Hepatocyte (in vitro differentiated cells): ENCODE measurements at places on chromosomes 1 and 21.
A peak's percentile ranks its signal among the peaks of the same experiment; 100 is the strongest.

DNA sequence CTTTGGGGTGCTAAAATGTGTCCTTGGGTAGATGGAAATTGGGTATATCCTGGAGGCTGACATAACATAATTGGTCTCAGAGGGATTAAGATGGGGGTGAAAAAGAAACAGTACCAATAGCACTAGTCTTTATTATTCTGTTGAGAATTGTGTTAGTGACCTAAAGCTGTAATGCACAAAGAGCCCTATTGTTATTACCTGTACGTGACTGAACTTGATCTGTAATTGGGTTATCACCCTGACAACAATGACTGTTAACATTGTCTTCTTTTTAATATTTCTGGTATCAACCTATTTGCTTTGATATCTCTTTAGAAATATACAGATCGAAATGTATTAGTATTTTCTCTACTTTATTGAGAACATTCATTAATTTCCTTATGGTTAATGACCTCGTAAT, 147.6 kb downstream of the NEK7 start:
- no peak overlapping the region for H3K27ac ChIP-seq
- H3K4me1 ChIP-seq: no peaks in the 10 kb centered on the region
- no peak overlapping the region for H3K4me3 ChIP-seq
- no peak for DNase-seq
- no peaks in the 10 kb centered on the region for H3K36me3 ChIP-seq
- no peaks in the 10 kb centered on the region for H3K27me3 ChIP-seq

DNA sequence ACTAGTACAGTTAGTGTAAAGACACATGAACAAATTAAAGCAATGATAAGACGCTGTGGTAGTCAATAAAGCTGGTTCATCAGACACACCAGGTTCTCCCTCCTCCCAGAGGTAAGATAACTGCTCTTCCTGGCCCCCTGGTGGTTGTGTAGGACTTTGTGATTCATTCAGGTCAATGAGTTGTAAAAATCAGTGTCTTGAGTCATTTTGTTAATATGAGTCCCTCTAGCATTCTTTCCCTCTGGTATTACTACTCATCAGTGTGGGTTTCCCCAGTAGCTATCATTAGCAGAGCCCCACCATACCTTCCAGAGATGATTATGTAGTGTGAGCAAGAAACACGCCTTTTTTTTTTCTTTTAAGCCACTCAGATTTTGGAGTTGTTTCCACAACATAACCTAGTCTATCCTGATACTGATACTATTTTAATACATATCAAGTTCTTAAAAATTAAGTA, 3.6 kb upstream of the SETDB1 start:
- peaks cover 5% of the 10 kb centered on the region for H3K4me1 ChIP-seq
- no peaks in the 10 kb centered on the region for H3K27me3 ChIP-seq
- no peaks in the 10 kb centered on the region for H3K36me3 ChIP-seq
- H3K4me3 ChIP-seq: no peak overlapping the region
- H3K27ac ChIP-seq: no peak overlapping the region

- no peaks in the 10 kb centered on the region for H3K27me3 ChIP-seq
- no peak overlapping the region for H3K4me3 ChIP-seq
- DNase-seq: peak; percentile 40
- no peaks in the 10 kb centered on the region for H3K36me3 ChIP-seq
- peak overlapping the region; percentile 49 for H3K27ac ChIP-seq
- H3K4me1 ChIP-seq: no peaks in the 10 kb centered on the region
Measured at GRCh38 chr1:50620680-50621329, 197.6 kb upstream of the DMRTA2 start.

DNA sequence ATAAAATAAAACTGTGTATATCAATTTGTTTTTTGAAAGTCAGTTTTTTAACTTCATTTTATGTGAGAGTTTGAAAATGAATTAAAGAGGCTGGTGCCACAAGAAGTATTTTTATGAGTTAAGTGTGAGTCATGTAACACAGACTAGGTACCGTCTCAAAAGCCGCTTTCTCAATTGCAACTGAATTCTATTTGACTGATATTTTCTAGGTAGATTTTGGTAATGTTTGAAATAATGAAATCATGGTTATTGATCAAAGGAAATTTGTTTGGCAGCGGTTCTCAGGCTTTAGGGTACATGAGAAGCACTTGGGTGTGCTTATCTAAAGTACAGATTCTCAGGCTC, 4.6 kb downstream of the SNX27 start:
- H3K27me3 ChIP-seq: no peaks in the 10 kb centered on the region
- H3K36me3 ChIP-seq: no peaks in the 10 kb centered on the region
- DNase-seq: no peak
- H3K4me3 ChIP-seq: no peak overlapping the region

DNA sequence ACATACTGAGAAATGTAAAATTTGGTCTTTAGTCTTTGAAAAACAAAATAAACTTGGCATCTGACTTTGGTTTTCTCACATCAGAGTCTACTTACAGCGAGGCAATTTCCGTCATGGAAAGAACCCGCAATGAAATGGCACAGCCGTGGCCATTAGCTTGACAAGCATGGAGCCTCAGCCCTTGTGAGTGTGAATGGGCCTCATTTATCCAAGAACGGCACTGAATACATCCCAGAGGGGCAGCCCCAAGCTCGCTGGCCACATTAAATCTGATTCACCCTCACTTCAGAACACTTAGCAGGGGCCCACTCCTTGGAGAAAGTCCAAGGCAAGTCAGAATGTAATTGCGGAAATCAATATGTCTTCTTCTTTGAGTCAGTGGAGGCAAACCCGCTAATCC, 64.8 kb downstream of the ERG start:
- H3K4me1 ChIP-seq: no peaks in the 10 kb centered on the region
- no peaks in the 10 kb centered on the region for H3K36me3 ChIP-seq
- no peak overlapping the region for H3K4me3 ChIP-seq
- no peak overlapping the region for H3K27ac ChIP-seq
- no peaks in the 10 kb centered on the region for H3K27me3 ChIP-seq
